ENCODE measurements at places on chromosomes 2 and 18. TPM values are rescaled to one million over a fixed set of nuclear protein-coding genes. Genes with fewer than 3 reads are reported as not detected.

Gene MAIP1
- total RNA-seq = 31.8 TPM

Gene RAB17
- 0.28 TPM for total RNA-seq

DNA sequence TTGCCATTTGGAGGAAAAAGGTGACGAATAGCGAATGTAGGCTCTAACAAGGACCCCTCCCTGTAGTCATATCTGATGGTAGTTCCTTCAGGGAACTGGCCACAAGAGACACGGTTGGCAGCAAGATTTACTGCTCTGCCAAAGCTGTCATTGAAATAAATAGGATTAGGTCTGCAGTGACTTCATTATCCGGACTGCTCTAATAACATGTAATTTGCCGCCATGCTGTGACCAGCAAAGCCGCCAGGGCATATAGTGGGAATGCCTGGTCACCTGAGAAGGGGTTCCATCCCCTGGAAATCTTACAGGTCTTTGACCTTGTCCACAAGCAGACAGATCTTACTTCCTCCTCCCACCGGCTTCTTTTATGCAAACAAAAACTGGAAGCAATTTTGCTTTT is 59.4 kb upstream of the LAPTM4A start:
- H3K4me3 ChIP-seq = no peak overlapping the region
- no peaks in the 10 kb centered on the region for H3K4me1 ChIP-seq
- H3K36me3 ChIP-seq = no peaks in the 10 kb centered on the region
- H3K27me3 ChIP-seq = no peaks in the 10 kb centered on the region
- H3K27ac ChIP-seq = no peak overlapping the region

GRCh38 chr18:79779021-79779699 is 18.6 kb upstream of the KCNG2 start:
- DNase-seq = no peak
- peaks cover 5% of the 10 kb centered on the region for H3K27me3 ChIP-seq
- no peaks in the 10 kb centered on the region for H3K4me1 ChIP-seq
- no peaks in the 10 kb centered on the region for H3K36me3 ChIP-seq

Measured in SJSA1 (cell line).